ENCODE measurements at places on chromosomes 4 and X. TPM values are rescaled to one million over a fixed set of nuclear protein-coding genes. Genes with fewer than 3 reads are reported as not detected.
A peak's percentile ranks its signal among the peaks of the same experiment; 100 is the strongest.

The CORIN gene
- polyA plus RNA-seq, result 4.0 TPM

The BEND2 gene
- polyA plus RNA-seq, result 0.11 TPM

The BANK1 gene
- 3.9 TPM for polyA plus RNA-seq

The FGFBP2 gene
- polyA plus RNA-seq, result 1.1 TPM

The NAP1L2 gene
- polyA plus RNA-seq, result not detected

The TRIM61 gene
- polyA plus RNA-seq, result 2.8 TPM

The SAGE1 gene
- polyA plus RNA-seq, result not detected

The PLAC8 gene
- polyA plus RNA-seq, result 2.5 TPM

GRCh38 chr4:53908661-53909078 lies 155.7 kb downstream of the CHIC2 start:
- DNase-seq, result no peak

- DNase-seq, result no peak
Measured at GRCh38 chr4:171621646-171622045, 191.6 kb upstream of the GALNTL6 start.

DNA sequence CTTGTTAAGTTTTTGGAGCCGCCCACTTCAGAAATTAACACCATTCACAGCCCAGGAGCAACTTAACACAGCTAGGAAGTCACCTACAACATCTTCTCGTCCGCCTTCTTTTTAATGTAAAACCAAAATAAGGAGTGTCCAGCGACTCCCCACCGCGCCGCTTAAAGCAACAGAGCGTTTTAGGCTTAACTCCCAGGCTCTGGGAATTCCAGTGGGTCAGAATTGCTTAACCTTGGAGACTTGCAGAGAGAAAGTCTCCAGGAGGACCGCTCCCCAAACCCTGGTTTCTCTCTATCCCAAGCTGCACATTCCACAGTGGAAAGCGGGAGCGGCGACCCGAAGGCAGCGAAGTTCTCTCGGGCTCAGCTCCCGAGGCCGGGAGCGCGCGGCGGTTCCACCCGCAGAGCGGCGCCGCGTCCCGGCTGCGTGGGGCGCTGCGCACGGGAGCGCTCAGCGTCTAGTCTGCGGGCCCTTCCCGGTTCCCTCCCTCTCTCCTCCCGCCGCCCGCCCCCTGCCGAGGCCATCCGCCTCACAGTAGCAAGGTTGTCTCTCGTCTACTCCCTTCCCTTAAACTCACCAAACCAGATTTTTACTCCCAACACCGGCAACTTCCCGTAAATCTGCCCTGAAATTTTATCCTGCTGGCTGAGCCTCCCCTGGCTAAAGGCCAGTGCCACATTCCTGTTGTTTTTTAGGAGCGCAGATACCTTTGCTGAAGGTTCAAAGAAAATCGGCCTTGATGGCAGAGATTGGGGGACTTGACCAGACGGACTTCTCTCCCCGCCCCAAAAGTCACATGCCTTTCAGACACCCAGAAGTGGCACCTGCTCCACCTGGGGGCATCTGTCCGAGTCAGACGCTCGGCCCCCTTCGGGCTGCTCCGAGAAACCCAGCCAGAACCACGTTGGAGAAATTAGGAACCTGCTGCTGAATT lies at the start of gene RBM47:
Gene RBM47, minus strand, starts transcription at position 464 of the 934 bp plus-strand sequence. CDS start 190,971 bp downstream, outside the sequence.
- peak; percentile 41 for DNase-seq

- no peak for DNase-seq
Measured at GRCh38 chr4:123468479-123469031, 72.0 kb downstream of the SPRY1 start.

GRCh38 chr4:78222575-78223186 lies 165.6 kb downstream of the FRAS1 start:
- DNase-seq, result no peak

DNA sequence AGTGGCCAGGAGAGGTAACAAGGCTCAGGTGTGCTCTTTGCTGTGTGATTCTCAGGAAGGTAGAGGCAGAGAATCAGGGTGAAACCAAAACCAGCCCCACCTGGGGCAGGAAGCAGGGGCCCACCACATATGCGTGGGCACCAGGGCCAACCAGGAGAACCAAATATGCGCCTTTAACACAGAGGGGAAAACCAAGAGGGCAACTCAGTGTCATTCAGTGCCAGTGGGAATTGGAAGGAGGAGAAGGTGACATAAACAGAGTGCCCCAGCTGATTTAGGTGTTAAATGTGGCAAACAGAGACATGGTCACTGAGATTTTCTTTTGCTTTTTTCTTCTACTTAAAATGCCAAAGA lies 106.8 kb upstream of the MAMLD1 start:
- no peak for DNase-seq

GRCh38 chrX:15977644-15978043 lies 123.0 kb upstream of the AP1S2 start:
- DNase-seq, result no peak

GRCh38 chr4:37889849-37890800 lies 759 bp upstream of the TBC1D1 start:
- DNase-seq, result no peak

DNA sequence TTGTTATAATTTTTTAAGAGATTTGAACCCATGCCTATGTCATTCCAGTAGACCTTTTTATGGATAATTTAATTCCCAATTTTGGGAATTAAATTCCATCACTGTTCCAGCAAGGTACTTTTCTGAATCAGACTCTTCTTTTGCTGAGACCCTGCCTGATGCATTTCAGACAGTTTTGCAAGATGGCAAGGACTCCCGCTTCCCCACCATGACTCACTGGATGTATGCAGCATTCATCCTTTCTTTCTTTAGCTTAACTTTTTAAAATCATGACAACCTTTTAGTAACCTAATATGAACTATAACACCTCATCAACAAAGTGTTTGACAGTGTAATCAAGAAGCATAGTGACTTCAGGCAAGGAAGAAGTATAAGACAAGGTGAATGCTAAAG lies 178.1 kb upstream of the LEF1 start:
- no peak for DNase-seq

DNA sequence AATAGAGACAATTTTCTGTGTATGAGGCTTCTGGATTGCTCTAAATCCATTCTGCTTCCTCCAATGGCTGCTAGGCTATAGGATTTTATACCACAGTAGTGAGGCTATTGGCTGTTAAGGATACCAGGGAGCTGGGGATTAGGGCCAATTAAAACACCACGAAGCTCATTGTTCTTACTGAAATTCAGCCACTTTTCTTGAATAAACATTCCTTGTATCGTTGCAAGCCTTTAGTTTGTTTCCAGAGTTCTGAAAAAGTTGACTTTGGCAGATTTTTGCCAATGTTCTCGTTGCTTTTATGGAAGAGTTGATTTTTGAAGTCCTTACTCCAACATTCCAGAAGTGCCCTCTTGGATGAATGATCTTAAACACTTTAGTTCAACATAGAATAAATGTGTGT lies 238.4 kb upstream of the TEX13A start:
- DNase-seq, result no peak

- DNase-seq, result no peak
Measured at GRCh38 chrX:129773649-129774458, 5.9 kb upstream of the SASH3 start.

DNA sequence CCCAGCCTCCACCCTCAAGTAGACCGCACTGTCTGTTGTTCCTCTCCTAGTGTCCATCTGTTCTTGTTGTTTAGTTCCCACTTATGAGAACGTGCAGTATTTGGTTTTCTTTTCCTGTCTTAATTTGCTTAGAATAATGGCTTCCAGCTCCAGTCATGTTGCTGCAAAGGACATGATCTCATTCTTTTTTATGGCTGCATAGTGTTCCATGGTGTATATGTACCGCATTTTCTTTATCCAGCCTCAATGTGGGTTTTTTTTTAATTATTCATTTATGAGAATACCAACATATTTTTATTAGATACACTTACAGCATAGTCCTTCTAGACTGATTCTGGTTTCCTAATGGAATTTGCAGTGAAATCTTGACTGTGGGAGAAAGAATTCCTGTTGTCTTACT lies 1.3 kb downstream of the VMA21 start:
- no peak for DNase-seq

GRCh38 chr4:152424396-152424795 lies 111.5 kb downstream of the FBXW7 start:
- DNase-seq, result no peak

DNA sequence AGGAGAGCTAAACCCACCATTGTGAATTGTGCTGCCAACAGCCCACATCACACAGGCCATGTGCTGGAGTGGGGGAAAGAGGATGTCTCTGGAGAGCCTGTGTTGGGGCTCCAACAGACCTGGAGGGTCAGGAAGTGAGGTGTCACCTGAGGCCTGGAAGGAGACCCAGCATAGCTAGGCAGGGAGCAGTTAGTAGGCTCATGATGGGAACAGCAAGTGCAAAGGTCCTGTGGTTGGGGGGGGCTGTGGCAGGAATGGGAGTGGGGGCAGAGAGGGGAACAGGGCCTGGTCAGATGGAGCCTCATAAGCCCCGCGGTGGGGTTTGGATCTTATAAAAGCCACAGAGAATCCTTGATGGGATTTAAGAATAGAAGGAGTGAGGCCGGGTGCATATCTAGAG lies 35.9 kb upstream of the GPR78 start:
- no peak for DNase-seq

DNA sequence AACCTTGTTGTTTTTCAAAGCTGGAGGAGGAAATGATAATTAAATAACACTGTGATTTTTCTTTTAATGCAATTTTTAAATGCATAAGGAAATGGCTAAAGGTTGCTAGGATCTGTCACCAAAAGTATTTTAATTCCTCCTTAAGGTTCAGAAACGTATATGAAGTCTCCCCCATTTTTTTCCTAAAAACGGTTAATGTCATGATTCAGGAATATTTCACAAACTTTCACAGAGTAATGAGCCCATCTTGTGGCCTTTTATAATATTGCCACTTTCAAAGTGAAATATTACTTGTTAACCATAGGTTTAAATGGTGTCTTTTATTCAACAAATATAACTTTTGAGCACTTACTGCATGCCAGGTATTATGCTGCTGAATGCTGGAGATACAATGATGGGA lies 99.5 kb upstream of the USP38 start:
- no peak for DNase-seq

- no peak for DNase-seq
Measured at GRCh38 chr4:105198541-105198940, 51.9 kb downstream of the TET2 start.

DNA sequence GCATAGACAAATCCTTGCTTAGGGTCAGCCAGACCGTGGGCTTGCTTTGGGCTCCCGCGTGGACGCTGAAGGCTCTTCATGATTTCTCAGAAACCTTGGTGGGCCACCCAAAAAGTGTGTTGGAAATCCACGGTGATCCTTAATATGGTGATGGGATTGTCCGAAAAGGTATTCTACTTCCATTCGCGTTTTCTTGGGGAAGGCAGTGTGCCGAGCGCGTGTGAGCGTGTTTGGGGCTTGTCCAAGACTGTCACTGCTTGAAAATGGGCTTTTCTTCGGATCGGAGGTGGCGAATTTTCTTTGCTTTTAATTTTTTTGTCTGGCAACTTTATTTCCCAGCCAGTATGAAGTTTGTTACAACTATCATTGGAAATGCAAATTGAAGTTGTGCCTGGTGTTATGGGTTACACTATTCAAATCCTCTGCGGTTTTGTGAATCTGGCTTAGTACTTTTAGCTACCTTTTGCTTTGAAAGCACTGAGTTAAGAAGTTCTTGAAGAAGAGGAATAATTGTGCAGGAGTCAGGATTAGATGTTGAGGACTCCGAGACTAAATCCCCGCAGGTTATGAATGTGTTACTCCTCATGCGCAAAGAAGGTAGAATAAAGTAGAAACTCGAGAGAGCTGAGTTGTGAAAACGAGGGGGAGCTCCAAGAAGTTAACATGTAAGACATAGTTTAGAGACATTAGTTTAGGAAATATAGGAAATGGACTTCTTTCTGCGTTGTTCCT lies 3.2 kb downstream of the SPRY1 start:
- DNase-seq, result peak; percentile 84

- DNase-seq, result no peak
Measured at GRCh38 chr4:159652871-159653270, 550.0 kb downstream of the RAPGEF2 start.

GRCh38 chr4:6658597-6659075 lies 18.2 kb downstream of the MRFAP1 start:
- no peak for DNase-seq

DNA sequence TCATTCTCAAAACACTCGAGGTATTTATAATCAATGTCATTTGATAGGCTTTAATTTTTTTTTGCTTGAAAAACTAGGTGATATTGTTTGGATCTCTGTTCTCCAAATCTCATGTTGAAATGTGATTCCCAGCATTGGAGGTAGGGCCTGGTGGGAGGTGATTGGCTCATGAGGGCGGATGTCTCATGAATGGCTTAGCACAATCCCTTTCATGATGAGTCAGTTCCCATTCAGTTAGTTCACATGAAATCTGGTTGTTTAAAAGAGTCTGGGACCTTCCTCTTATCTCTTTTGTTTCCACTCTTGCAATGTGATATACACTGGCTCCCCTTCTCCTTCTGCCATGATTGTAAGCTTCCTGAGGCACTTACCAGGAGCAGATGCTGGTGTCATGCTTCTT lies 638.7 kb downstream of the DMD start:
- no peak for DNase-seq

DNA sequence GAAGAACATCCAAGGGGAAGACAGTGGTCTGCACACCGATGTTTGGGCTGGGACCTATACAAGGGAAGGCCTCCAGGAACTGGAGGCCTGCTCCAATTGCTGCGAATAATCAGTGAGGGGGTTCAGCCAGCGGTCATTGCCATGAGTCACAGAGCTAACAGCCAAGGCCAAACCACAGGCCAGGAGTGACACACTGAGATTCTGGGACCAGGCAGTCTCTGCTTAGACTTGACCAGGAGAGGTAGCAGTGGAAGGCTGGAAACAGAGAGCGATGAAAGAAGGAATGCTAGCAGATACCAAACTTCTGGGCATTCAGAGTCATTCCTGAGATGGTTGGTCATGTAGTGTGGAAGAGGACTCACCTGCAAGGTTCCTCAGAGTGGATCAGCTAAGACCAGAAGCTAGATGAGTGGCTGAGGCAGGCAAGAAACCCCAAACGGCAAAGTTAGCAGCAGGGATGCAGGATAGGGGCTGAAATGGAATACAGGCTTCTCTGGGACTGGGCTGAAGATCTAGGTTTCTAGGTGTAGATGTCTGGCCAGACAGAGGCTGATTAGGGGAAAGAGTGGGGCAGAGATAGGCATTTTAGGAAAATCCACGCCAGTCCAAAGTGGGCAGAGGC lies 54.7 kb downstream of the CNGA2 start:
- peak; percentile 84 for DNase-seq

GRCh38 chrX:18119856-18120255 lies 100.8 kb downstream of the BEND2 start:
- DNase-seq, result no peak

Data from muscle of arm (tissue), 14 donors.